ENCODE measurements at places on chromosomes 4 and X. TPM values are rescaled to one million over a fixed set of nuclear protein-coding genes. Genes with fewer than 3 reads are reported as not detected.

DNA sequence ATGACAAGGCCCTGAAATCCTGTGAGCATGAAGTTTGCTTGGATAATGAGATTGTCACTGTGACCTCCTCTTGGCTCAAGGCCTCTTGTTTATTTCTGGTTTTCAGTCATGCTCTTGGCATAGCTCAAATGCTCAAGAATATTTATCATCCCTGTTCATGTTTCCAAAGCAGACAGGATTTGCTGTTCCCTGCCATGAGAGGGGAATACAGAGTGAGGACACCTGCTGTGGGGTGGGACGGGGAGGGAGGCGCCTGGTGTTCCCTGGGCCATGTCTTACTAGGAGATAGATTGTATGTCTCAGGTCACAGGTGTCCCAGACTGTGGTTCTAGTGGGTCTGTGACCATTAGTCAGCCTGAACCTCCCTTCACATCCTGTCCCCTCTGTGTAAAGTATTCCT, 34.9 kb upstream of the SH3RF1 start:
- H3K36me3 ChIP-seq = no peaks in the 10 kb centered on the region
- no peaks in the 10 kb centered on the region for H3K27me3 ChIP-seq
- H3K4me1 ChIP-seq = no peaks in the 10 kb centered on the region
- no peak overlapping the region for H3K27ac ChIP-seq

GPR143 gene
- total RNA-seq = 1.6 TPM

DNA sequence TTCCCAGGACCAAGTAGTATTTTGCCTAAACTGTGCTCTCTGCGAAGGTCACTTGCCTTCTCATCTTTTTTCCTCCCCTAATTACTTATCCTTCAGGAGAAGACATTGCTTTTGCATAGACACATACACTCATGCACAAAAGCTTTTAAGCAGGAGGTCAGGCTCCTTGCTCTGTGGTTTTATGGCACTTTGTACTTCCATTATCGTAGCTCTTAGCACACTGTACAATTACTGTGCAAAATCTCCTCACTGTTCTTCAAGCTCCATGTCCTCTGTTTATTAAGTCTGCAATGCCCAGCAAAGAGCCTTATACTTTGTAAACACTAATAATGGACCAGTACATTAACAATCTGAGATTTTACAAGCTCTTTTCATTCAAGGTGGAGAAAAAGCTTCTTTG, 188.4 kb upstream of the GNPDA2 start:
- H3K36me3 ChIP-seq = no peaks in the 10 kb centered on the region
- no peaks in the 10 kb centered on the region for H3K4me1 ChIP-seq
- DNase-seq = no peak
- no peak overlapping the region for H3K4me3 ChIP-seq
- H3K27ac ChIP-seq = no peak overlapping the region
- no peaks in the 10 kb centered on the region for H3K27me3 ChIP-seq

- no peaks in the 10 kb centered on the region for H3K4me1 ChIP-seq
- no peaks in the 10 kb centered on the region for H3K27me3 ChIP-seq
- no peak overlapping the region for H3K4me3 ChIP-seq
Measured at GRCh38 chrX:36087366-36087765, 167.8 kb downstream of the CFAP47 start.

GAGE1 gene
- total RNA-seq = not detected

TECRL gene
- not detected for total RNA-seq

GRCh38 chr4:69032847-69033638, 63.2 kb upstream of the UGT2B7 start:
- DNase-seq = no peak
- H3K27ac ChIP-seq = no peak overlapping the region
- H3K36me3 ChIP-seq = no peaks in the 10 kb centered on the region
- H3K4me3 ChIP-seq = no peak overlapping the region
- no peaks in the 10 kb centered on the region for H3K4me1 ChIP-seq
- H3K27me3 ChIP-seq = no peaks in the 10 kb centered on the region

GRCh38 chrX:24215272-24215671, 65.7 kb downstream of the ZFX start:
- no peaks in the 10 kb centered on the region for H3K4me1 ChIP-seq
- H3K27me3 ChIP-seq = no peaks in the 10 kb centered on the region
- peaks cover 13% of the 10 kb centered on the region for H3K36me3 ChIP-seq
- no peak overlapping the region for H3K27ac ChIP-seq

CT55 gene
- not detected for total RNA-seq

DNA sequence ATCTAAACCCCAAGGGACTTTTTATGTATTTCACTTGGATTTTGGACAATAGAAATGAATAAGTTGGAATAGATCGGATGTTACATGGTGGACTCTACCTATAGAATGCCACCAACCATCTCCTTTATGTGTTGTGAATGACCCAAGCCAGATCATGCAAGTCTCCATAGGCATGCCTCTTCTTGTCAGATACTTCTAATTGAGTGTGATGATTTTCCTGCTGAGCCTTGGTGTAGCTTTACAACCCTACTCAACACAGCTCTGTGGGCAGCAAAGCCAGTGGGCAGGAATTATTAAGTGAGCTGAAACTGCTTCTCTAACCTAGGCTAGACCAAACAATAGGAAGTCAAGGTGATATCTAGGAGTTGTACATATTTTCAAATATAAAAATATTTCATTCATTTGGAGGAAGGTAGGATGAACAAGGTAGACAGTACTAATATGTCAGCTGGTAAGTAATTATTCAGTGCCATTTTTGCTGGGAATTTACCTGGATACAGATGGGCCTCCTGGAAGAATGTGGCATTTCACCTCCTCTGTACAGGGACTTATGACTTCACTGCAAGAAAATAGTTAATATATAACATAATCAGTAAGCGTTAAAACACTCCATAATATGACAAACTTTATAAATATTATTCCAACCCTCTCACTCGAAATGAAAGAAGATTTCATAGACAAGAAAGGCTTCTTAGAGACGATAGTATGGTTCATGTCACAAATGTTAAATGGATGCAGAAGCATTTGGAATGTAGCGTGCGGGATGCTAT, 298.0 kb upstream of the FAT1 start:
- H3K36me3 ChIP-seq = no peaks in the 10 kb centered on the region
- DNase-seq = no peak
- H3K4me1 ChIP-seq = no peaks in the 10 kb centered on the region
- H3K27ac ChIP-seq = no peak overlapping the region
- no peaks in the 10 kb centered on the region for H3K27me3 ChIP-seq

CT45A2 gene
- not detected for total RNA-seq

TCEAL6 gene
- total RNA-seq = not detected

- H3K27me3 ChIP-seq = peaks cover 11% of the 10 kb centered on the region
- no peak overlapping the region for H3K27ac ChIP-seq
- DNase-seq = no peak
- no peaks in the 10 kb centered on the region for H3K36me3 ChIP-seq
Measured at GRCh38 chr4:146943691-146944375, 1.8 kb downstream of the TTC29 start.

RHOH gene
- total RNA-seq = 8.8 TPM

DNA sequence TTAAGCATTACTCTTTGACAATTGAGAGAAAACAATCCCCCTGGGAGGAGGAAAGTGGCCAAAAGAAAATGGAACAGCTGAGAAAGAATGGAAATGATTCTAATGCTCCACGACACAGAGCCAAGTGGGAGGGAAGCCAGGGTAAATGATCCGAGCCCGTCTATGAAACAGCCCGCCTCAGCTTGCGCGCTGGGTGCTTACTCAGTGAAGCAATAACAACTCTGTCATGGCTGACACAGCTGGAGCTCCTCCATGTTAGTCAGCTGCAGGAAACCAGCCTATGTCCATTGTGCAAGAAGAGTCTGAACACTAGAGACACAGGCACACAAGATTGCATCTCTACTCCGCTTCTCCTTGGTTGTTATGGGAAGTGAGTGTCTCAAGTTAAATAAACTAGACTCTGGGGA, 19.3 kb downstream of the NOA1 start:
- no peaks in the 10 kb centered on the region for H3K27me3 ChIP-seq
- H3K36me3 ChIP-seq = peaks cover 19% of the 10 kb centered on the region
- H3K4me1 ChIP-seq = no peaks in the 10 kb centered on the region

DNA sequence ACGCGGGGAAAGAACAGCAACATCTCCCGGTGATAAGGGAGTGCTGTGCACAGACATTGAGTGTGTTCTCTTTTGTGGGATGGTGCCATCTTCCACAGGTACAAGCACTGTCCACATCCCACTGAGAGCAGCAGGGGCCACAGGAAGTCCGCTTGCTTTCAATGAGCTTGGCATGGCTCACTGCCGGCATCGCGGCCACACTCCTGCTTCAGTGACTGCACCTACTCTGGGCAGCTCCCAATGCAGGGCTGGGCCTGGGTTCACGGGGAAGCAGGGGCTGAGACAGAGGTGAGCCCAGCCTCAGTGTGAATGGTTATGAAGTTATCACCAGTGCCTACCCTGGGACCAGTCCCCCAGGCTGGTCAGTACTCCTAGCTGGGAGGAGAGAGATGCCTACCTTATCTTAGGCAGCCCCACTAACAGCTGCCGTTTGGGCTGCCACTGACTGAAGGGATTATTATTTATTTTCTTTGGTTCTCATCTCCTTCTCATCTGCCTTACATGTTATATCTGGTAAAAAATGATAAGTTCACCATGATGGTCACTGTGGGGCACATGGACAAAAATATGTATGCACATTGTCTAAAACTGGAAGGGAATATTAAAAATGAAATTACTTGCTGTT, 99.2 kb downstream of the MGST2 start:
- H3K27ac ChIP-seq = peak overlapping the region; percentile 67
- H3K36me3 ChIP-seq = no peaks in the 10 kb centered on the region
- H3K4me3 ChIP-seq = peak overlapping the region; percentile 23
- H3K27me3 ChIP-seq = no peaks in the 10 kb centered on the region
- DNase-seq = no peak
- peaks cover 46% of the 10 kb centered on the region for H3K4me1 ChIP-seq

All from upper lobe of right lung (tissue), 1 donor.